Colonic mucosa (tissue), 4 donors: ENCODE measurements at places on chromosomes 2 and 18.

- no peak for DNase-seq
Observed at GRCh38 chr2:186554429-186554828, 35.4 kb upstream of the ITGAV start.

DNA sequence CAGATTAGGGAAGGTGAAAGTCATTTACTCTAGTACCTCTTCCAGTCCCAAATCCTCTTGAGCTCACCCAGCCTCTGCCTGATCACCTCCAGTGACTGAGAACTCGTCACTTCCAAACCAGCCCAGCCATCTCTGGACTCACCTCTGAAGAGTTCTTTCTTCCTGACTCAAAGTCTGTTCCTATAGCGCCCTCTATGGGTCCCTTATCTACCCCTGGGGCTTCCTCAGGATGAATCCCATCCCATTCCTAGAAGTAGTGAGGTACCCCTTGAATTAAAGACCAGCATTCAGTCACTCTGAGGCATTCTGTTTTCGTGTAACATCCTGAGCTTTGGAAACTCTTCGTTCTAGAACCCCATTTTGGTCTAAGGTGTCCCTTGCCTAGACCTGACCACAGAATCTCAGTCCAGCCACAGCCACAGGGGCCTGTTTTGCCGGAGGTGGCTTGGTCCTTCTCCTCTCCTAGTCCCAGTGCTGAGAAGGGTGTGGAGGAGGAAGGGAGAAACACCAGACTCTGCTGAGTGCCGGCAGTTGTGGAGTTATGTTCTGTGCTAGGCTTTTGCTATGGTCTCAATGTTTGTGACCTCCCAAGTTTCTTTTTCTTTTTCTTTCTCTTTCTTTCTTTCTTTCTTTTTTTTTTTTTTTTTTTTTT lies 32.7 kb downstream of the SIX3 start:
- peak; percentile 37 for DNase-seq

- no peak for DNase-seq
Observed at GRCh38 chr2:241835611-241836010, 23.1 kb downstream of the PDCD1 start.

DNA sequence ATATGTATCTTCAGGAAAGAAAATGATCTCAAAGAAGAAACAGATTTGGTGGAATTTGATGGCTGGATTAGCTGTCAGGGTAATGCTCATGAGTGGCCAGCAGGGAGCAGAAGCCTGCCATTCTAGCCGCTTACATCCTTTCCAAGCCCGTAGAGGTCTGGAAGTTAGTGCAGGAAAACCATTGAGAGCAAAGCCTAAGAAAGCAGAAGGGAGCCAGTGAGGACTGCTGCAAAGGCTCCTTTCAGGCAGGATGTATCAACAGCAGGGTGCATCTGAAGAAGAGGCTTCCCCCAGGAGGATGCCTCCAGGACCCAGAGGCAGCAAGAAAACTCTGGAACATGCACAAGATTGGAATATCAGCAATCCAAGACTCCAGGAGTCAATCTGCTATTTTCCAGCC lies 22.9 kb upstream of the LBH start:
- peak; percentile 56 for DNase-seq

DNA sequence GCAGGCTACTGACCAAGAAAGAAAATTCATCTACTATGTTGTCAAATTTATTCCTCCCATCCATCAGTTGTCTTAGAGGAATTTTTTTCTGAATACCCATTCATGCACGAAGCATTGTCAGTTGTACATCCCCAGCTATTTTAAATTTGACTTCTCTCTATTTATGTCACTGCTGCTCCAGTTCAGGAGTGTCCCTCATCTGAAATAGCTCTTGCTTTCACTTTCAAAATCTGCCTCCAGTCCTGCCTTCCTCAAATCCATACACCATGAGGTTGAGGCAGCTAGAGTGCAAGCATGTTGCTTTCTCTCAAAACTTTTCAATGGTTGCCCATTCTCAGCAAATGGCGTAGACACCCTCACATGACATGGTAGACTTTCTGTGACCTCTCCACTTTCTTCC lies 335.4 kb upstream of the CDH2 start:
- DNase-seq, result no peak

DNA sequence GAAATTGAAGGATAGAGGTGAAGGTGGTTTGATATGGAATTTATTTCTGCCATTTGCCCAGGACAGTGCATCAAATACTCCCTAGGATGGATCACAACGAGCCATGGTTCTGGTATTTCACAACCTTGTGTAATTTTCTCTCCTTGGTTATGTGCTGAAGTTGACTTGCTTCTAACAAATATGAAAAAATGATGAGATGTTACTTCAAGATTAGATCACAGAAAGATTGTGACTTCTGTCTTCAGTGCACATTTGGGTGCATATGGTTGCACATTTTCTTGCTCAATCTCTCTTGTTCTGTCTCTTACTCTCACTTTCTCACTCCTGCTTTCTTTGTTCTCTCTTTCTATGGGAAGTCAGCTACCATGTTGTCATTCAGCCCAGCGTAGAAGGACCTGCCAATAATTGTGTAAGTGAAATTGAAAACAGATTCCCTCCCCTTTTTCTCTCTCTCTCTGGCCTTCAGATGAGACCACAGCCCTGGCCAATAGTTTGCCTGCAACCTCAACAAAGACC lies 104.6 kb upstream of the RMDN2 start:
- no peak for DNase-seq

- DNase-seq, result no peak
Observed at GRCh38 chr2:35960596-35960995, 395.0 kb upstream of the CRIM1 start.

DNA sequence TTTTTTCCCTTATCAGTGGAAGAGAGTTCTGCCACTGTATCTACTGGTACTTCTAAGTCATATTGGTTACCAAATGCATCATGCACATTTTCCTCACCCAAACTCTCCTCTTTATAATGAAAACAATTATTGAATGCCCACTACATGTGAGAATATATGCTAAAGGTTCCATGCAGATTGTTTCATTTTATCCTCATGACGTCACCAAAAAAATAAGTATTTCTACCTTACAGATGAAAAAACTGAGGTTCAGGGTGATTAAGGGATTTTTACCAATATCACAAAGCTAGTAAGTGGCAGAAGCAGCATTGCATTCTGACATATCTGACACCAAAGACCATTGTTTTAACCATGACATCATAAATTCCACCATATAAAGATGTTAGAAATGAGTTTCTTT lies 51.9 kb upstream of the ZEB2 start:
- no peak for DNase-seq

DNA sequence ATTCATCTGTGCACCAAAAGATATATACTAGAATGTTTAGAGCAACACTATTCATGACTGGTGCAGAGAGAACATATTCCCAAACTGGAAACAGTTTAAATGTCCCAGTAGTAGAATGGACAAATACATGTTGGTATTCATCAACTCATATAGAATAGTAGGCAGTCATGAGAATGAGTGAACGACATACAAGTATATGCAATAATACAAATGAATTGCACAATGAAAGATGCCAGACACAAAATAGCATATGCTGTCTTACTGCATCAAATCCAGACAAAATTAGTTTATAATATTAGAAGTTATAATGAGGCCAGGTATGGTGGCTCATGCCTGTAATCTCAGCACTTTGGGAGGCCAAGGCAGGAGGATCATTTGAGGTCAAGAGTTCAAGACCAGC lies 8.3 kb upstream of the PRKAG3 start:
- no peak for DNase-seq
